ENCODE measurements at places on chromosomes 7 and 10.

DNA sequence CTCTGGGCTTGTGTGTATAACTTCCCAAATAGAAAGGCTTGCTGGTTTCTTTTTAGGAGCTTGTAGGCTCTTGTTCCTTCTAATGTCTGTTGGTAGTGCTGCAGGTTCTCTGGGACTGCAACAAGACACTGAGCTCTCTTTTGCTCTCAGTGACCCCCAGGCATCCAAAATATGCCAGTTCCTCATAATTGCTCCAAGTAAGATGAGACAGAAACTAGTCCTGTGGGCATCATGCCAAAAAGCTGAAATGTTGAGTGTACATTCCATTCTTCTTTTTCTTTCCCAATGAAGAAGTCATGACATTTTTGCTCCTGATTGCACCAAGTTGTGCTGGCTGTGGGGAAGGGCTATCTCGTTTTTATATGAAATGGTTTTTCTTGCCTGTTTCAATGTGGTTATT lies 7.1 kb upstream of the BTBD16 start:
- no peak for DNase-seq

DNA sequence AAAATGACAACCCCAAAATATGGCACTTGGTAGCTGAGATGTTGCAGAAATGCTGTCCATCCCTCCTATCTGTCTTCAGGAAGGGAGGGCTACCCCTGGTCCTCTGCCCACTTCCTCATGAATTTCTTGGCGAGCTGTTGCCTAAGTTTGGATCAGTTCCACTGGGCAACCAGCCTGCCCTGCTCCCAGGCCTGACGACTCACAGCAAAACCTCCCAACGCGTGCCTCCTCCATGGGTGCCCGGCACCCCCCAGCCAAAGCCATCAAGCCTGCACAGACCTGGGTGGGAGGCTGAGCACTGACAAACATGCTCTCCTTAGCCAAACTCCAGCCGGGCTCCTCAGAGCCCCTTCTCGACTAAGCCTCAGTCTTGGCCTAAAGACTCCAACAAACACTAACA lies 8.9 kb downstream of the VSTM4 start:
- DNase-seq = no peak

DNA sequence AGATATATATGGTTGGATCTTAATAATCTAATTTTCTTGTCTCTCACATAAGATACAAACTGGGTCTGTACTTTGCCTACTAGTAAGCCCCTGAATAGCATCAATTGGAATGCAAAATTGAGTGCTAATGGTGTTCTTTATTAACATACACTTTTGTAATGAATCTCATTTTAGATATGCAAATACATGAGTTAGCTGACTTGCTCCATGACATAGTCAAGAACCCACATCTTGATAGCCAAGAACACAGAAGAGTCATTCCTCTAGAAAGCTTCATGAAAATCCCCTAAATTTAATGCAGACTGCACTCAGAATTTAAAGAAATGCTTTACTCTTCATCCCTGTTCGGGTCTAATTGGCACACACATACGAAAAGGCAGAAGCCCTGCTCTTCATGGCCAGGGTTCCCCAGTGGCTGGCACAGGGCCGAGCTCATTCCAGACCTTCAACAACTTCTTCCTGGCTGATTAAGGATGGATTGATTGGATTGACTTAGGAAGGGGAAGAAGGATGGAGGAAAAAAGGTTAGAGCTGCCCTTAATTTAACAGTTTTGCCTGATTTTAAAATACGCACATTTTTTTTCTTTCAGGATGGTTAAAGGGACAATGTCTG lies 431.1 kb upstream of the KLF6 start:
- DNase-seq = no peak

- DNase-seq = no peak
Observed at GRCh38 chr10:98006266-98006665, 24.2 kb downstream of the CRTAC1 start.

- no peak for DNase-seq
Observed at GRCh38 chr10:13953371-13953770, 366.6 kb downstream of the PRPF18 start.

- DNase-seq = peak; percentile 38
Observed at GRCh38 chr7:43869867-43870240, 537 bp upstream of the MRPS24 start.

DNA sequence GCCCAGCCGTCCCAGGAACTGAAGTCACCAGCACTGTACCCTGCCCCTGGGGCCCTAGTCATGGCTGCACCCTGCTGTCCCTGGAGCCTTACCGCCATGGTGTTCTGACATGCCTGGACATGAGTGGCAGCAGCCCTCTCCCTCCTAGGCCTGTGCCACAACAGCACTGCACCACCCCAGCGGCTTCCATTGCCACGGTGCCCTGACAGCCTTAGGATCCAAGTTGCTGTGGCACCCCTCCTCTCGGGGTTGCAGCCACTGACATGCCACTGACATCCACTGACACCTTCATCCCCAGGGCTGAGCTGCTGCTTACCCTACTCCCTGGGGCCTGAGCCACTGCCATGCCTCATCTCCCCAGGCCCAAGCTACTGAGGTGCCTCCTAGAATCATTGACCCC lies 39.6 kb upstream of the SHH start:
- no peak for DNase-seq

GRCh38 chr7:93053949-93054943 lies 63.5 kb downstream of the SAMD9 start:
- DNase-seq = no peak

DNA sequence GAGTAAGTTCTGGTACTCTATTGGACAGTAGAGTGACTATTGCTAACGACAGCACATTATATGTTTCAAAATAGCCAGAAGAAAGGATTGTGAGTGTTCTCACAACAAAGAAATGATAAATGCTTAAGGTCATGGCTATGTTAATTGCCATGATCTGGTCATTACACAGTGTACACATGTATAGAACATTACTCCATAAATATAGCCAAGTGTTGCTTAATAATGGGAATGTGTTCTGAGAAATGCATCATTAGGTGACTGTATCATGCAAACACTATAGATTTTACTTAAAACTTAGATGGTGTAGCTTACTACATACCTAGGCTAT lies 19.6 kb downstream of the EPC1 start:
- DNase-seq = no peak

DNA sequence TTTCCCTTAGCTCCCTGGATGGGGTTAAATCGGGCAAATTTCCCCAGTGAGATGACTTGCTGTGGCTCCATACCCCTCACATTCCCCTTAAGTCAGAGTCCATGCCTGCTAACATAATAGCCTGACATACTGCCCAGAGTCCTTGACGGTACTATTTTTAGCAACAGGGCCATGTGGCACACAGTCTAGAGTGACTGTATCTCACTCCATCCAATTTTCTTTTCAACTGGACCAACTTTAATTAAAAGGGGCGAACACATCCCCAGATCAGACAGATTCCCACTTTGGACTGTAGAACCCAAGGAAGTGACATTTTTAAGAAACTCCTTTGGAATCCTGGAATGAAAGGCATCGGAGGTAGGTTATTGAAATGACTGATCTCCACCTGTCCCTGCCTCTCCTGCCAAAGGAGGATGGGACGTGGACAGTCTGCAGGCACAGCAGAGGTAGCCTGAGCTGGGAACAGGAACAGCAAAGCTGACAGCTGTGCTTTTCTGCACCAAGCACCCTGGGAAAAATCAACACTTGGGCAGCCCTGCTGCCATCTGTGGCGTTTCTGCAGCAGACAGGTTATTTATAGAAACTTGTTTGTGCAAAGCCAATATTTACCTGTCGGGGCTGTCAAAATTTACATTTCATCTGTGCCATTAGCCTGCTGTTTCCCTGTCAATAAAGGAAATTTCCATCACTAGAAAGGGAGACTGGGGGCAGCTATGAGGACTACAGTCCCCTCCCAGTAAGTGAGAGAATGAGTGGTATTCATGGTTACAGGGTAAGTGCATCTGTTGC lies 221.5 kb upstream of the AOAH start:
- DNase-seq = no peak

- DNase-seq = no peak
Observed at GRCh38 chr10:22825841-22826240, 102.0 kb upstream of the ARMC3 start.
